NCI-H2171 treated with DMSO at 0.1 percent for 48 hours (cell line): ENCODE measurements at places on chromosomes 2 and 18.
A peak's percentile ranks its signal among the peaks of the same experiment; 100 is the strongest.

GRCh38 chr2:144248350-144249034 lies 271.4 kb downstream of the ZEB2 start:
- no peak for DNase-seq

GRCh38 chr2:181306785-181307184 lies 150.4 kb upstream of the ITGA4 start:
- no peak for DNase-seq

DNA sequence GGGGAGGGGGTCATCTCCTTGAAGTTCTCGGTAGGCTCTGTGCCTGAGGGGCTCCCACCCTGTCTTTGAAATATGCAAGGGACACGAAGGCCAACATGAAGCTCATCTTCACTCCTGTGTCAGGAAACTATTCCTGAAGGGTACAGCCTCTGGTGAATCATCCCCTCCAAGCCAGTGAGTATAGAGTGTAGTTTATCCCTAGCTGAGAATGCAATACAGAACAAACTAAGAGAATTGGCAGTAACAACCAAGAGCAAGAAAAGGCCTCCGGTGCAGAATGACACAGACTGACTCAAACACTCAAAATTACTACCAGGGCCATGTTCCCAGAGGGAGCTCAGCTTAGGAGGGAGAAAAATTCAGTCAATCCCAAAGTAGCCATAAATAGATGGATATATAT lies 413.3 kb downstream of the BCL11A start:
- DNase-seq, result no peak

DNA sequence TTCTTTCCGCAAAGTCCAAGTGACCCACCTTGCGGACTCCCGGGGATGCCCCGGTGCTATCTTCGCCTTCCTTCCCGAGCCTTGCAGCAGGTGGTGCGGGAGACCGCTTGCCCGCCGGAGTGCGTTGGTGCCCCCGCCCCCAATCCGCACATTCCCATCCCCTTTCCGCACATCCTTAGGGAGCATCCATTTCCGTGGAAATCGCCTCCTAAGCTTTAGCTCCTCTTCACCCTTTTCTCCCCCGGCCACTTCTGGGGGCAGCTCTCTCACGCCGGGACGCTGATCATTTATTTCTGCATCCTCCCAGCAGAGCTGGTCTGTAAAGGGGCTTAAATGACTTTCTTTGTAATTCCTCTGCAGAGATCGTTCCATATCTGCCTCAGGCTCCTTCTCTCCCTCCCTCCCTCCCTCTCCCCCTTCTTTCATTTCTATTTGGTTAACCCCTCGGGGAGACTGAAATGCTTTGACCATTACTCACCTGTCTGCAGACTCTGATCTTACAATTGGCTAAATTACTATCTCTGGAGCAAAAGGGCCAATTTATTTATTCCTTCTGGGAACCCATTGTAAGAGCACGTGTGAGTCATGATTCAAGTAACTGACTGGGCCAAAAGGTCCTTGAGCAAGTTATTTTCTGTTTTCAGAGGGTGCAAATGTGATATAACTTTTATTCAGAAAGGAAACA lies 1.3 kb upstream of the LYPD1 start:
- DNase-seq, result no peak

DNA sequence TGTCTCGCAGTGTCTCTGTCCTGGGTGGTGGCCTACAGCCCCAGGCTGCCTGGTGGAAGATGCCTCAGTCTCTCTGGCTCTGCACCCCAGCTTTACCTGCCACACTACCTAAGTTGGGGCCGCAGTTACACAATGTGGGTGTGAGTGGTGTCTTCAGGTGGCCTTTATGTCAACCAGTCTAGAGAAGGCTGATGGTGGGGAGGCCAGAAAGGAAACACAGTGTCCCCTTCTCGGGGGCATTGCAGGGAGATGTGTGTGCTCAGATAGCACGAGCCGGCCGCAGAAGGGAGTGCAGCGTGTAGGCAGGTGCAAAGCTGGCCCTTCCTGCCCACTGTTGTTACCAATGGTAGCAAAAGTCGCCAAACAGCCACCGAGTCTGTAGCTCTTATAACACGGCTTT lies 216.1 kb downstream of the SH3RF3 start:
- no peak for DNase-seq

- DNase-seq, result no peak
Measured at GRCh38 chr2:120224735-120225548, 1.7 kb upstream of the TMEM185B start.

DNA sequence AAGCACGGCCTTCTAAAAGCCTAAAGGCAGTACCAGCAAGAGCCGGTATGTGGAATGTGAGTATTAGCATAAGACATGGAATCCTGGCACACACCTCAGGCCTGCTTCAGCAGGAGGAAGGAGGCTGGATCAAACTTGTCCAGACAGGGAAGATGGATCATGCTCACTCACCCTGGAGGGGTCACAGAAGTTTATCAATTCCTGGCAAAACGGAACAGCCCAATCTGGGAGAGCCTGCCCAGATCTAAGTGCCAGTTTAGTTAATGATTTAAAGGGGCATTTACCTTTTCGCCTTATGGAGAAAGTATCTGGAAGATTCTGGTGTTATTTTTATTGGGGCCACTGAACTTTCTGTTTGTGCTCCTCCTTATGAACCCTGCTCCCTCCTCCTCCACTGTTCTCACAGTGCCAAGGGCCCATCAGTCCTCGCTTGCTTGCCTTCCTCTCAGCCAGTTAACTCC lies 58.3 kb upstream of the NFE2L2 start:
- DNase-seq, result no peak

GRCh38 chr2:118216224-118216623 lies 128.0 kb downstream of the INSIG2 start:
- DNase-seq, result no peak

DNA sequence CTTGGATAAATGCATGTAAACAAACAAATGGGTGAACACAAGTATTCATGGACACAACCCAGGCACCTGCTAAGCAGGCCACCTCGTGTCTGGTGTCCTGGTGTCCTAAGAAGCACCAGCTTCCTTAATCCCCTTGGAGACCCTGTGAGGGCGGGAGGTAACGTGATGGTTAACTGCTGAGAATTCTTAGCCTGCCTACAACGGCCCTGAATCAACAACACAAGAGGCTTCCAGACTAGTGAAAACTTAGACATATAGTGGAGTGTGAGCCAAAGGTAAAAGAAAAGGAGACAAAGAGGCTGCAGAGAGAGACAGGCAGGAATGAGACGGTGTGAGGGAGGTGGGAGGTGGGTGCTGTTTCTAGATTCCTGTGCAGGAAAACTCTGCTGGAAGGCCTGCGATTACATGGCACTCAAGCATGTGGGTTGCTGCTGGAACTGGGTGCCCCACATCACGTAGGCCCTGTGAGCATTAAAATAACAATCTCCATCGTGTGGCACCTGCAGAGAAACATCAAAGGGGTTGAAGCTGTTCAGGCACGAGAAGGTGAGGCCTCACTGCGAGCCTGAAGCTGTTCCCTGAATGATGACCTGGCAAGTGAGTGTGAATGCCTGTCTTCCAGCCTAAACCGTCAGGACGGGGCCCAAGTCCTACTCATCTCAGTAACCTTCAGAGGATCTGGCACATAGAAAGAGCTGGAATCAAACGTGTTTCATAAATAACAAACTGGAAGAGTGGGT lies 64.2 kb downstream of the RPL37A start:
- DNase-seq, result no peak

GRCh38 chr2:67108231-67108630 lies 288.9 kb upstream of the ETAA1 start:
- DNase-seq, result peak; percentile 63

DNA sequence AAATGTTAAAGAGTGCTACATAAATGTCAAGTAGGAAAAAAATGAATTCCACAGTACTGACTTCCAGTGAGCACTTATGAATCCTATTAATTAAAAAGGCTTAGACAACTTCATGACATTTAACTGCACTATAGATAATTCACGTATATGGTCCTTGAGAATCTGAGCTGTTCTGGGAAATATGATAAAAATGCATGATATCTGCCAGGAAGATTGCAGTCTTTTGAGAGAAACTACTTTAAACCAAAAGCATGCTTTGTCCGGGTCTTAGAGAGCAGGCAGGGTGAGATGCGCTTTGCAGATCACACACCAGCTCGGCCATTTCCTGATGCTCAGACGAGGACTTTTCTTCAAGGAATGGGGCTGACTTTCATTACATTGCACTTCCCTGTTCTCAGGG lies 42.6 kb downstream of the CMPK2 start:
- no peak for DNase-seq

- DNase-seq, result no peak
Measured at GRCh38 chr18:48629730-48630324, 91.0 kb downstream of the CTIF start.

- DNase-seq, result no peak
Measured at GRCh38 chr18:44180683-44181082, 500.0 kb upstream of the SETBP1 start.

DNA sequence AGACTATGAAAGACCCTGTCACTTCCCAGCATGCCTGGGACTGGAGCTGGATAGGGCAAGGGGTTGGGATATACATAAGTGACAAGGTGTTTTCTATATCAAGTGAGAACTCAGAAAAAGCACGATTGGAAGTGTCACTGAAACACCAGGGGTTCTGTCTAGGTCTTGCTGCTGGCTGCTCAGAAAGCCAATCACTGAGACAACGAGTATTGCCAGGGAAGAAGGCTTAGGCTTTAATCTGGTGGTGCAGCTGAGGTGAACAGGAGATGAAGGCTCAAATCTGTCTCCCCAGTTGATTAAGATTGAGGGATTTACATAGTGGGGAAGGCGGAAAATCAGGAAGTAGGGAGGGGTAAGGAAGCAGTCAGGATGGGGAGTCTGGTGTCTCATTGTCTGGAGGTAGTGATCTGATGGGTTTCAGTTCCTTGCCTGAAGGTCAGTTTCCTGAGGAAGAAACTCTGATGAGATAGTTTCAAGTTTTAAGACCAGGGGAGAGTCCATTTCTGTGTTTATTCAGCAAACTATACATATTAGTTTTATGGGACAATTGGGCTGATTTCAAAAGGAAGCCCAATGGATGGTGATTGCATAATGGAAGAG lies 3.5 kb upstream of the C2orf74 start:
- DNase-seq, result no peak

DNA sequence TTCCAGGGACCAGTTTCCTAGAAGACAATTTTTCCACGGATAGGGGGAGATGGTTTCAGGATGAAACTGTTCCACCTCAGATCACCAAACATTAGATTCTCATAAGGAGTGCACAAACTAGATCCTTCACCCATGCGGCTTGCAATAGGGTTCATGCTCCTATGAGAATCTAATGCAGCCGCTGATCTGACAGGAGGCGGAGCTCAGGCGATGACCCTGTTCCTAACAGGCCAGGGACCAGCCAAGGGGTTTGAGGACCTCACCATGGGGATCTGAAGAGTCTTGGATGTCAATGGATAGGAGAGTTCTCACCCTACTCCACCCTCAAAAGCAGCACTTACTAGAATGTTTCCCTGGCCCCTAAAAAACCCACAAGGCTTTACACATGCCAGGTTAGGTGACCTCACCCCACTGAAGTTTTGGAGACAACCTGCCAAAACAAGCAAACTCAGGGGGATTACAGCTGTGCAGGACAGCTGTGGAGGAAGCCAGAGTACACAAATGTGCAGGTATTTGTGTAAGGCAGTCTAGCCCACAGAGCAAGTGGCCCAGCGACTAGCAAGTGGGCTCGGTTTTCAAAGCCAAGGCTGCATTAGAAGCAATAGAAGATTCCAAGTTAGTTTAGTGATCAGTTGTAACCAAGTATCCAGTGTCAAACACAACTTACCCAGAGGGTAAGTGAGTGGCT lies 3.9 kb downstream of the EVA1A start:
- DNase-seq, result no peak
